ENCODE measurements at places on chromosomes 3 and 15. TPM values are rescaled to one million over a fixed set of nuclear protein-coding genes. Genes with fewer than 3 reads are reported as not detected.
A peak's percentile ranks its signal among the peaks of the same experiment; 100 is the strongest.

DNA sequence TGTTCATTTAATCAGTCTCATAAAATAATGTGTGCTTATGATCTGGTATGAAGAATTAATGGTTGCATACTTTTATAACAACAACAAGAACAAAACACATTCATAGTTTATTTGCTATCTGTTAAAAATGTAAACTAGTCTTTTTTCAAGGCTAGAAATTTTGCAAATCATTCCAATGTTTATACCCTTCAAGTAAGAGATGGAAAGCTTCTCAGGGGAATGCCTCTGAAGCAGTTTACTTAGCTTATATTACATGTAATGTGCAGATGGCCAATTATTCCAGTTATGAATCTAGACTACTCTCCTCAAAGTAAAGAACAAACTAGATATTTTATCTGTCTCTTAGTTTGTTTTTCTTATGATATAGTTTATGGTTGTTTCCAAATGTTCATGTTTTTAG lies 575.4 kb downstream of the NAALADL2 start:
- no peak overlapping the region for H3K27ac ChIP-seq
- DNase-seq, result no peak
- no peaks in the 10 kb centered on the region for H3K27me3 ChIP-seq
- no peaks in the 10 kb centered on the region for H3K4me1 ChIP-seq
- H3K4me3 ChIP-seq, result no peak overlapping the region
- no peaks in the 10 kb centered on the region for H3K36me3 ChIP-seq

MAP3K13 gene
- 15.2 TPM for total RNA-seq

DNA sequence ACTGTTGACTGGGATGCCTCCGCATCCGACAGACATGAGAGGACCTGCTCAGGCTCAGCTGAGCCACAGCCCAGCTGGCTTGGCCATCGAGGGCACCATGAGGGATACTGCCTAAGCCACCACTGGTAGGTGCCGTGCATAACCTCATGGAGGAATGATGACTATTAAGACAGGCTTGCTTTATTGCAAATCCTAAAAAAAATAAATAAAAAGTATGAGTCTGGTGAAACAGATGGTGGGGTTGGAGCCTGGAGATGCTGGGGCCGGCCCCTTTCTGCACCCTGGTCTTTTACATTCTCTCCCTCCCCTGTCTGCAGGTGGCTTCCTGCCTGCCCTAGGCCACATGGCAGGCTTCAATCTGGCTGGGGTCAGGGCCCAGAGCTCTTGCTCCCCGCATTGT lies 24.0 kb upstream of the RAD18 start:
- DNase-seq, result no peak
- no peaks in the 10 kb centered on the region for H3K4me1 ChIP-seq
- no peak overlapping the region for H3K27ac ChIP-seq
- H3K4me3 ChIP-seq, result no peak overlapping the region

P3H2 gene
- not detected for total RNA-seq

GRCh38 chr3:108713009-108713516 lies 44.1 kb downstream of the RETNLB start:
- H3K27ac ChIP-seq, result no peak overlapping the region
- no peaks in the 10 kb centered on the region for H3K4me1 ChIP-seq
- no peaks in the 10 kb centered on the region for H3K27me3 ChIP-seq
- DNase-seq, result no peak

SV2B gene
- total RNA-seq, result not detected

RMDN3 gene
- 43.3 TPM for total RNA-seq

- no peak for DNase-seq
- no peak overlapping the region for H3K4me3 ChIP-seq
- no peak overlapping the region for H3K27ac ChIP-seq
- H3K36me3 ChIP-seq, result no peaks in the 10 kb centered on the region
Observed at GRCh38 chr3:116165641-116166040, 279.6 kb downstream of the LSAMP start.

DNA sequence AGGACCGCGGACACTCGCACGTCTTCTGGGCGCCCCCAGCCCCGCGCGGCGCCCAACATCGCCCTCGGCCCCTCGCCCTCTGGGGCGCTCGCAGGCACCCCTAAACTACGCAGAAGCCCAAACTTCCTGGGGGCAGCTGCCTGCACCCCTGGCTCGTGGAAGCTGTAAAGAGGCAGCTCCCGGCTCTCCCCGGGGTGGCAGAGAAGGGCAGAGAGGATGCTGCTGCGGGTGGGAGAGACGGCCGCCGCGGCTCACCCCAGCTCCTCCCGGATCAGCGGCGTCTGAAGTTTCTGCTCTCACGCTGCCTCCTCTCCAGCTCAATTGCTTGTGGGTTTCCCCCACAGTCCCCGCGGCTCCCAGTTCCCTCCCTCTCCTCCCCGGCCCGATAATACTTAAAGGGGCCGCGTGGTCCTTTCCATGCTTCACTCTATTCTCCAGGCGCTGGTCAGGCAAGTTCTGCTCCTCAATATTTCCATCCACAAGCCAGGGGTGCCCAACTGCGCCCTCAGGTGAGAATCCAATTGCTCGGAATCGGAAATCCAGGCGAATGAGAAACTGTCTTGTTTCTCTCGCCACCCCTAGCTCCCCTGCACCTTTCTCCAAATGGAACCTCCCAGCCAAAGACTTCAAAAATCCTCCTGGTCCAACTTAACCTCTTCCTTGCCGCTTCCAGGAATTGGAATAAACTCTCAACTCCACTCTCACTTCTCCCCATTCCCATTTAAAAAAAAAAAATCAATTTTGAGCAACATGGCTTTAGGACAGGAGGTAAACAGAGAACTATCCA lies 748.5 kb downstream of the ROBO1 start:
- no peaks in the 10 kb centered on the region for H3K27me3 ChIP-seq
- no peak for DNase-seq
- no peak overlapping the region for H3K27ac ChIP-seq
- H3K36me3 ChIP-seq, result no peaks in the 10 kb centered on the region
- H3K4me1 ChIP-seq, result no peaks in the 10 kb centered on the region

GP9 gene
- not detected for total RNA-seq

TF gene
- 0.02 TPM for total RNA-seq

CLPX gene
- total RNA-seq, result 60.5 TPM

DNA sequence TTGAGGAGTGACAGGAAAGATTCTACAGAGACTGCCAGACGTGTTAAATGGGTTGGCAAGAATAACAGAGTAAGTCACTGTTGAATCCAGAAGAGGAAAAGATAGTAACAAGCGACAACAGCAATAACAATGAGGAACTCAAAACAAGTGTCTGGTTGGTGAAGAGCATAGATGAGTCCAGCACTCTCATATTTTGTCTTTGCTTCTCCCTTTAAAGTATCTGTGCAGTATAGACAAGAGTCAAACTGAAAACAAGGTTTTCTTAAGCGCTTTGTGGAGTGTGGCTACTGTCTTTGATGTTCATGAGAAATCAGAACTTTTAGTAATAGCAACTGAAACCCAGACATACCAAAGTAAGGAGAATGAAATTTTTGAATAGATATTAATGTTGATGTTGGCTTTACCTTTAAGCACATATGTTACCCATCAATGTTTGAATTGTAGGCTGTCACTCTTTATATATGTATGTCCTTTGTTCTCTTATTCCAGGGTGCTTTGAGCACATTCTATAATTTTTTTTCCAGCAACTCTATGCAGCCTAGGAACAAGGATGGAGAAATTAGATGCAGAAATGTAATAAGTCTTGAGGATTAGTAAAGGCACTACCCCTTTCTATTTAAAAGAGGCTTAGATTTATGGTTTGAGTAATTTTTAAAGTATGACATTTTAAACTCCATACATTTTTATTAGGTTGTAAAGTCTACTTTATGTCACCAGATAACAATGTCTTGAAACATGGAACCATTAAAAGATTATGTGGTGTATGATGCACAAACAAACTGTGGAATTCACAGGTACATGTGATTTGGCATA lies 185.5 kb downstream of the NFKBIZ start:
- no peak overlapping the region for H3K4me3 ChIP-seq
- H3K27ac ChIP-seq, result no peak overlapping the region
- no peak for DNase-seq

- no peak for DNase-seq
- no peak overlapping the region for H3K27ac ChIP-seq
- no peaks in the 10 kb centered on the region for H3K36me3 ChIP-seq
- no peak overlapping the region for H3K4me3 ChIP-seq
Observed at GRCh38 chr3:35537265-35537664, 102.1 kb upstream of the ARPP21 start.

WDR72 gene
- not detected for total RNA-seq

DNA sequence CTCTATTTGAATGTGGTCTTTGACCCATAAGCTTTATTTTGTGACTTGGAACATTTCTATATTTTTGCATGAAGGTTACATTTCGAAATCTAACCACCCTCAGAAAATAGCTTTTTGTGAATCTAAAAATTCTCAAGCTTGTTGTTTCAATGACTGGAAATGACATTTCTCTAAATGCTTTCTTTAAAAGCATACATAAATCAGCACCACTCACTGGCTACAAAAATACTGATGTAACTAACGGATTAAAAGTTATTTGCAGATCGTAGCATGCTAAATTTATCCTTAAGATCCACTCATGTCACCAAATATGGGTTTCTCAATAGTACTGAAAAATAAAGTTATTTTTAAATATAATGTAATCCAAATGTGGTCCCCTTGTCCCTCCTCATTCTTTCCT lies 55.2 kb upstream of the ACAN start:
- no peak for DNase-seq
- H3K27ac ChIP-seq, result no peak overlapping the region
- H3K36me3 ChIP-seq, result no peaks in the 10 kb centered on the region
- H3K4me1 ChIP-seq, result no peaks in the 10 kb centered on the region

DNA sequence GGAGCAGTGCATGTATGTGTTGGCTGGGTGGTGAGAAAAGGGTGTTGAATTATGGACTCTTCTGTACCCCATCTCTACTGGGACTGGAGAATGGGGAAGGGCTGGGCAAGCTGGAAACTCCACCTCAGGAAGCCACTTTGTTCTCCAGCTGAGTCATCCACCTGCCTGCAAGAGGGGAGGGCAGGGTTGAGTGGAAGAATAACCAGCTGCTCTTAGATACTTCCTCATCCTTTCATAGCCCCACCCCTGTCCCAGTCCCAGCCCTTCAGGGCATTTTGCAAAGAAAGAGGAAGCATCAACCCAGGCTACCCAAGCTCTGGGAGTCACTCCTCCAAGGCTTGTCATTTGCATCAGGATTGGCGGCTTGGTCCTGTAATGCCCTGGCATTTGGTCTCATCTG lies 33.1 kb downstream of the RAB11A start:
- H3K4me3 ChIP-seq, result no peak overlapping the region
- H3K4me1 ChIP-seq, result no peaks in the 10 kb centered on the region
- H3K27me3 ChIP-seq, result no peaks in the 10 kb centered on the region
- DNase-seq, result no peak
- H3K36me3 ChIP-seq, result peaks cover 10% of the 10 kb centered on the region
- no peak overlapping the region for H3K27ac ChIP-seq

- H3K27ac ChIP-seq, result no peak overlapping the region
- H3K36me3 ChIP-seq, result no peaks in the 10 kb centered on the region
- H3K4me1 ChIP-seq, result peaks cover 62% of the 10 kb centered on the region
- no peaks in the 10 kb centered on the region for H3K27me3 ChIP-seq
- no peak for DNase-seq
Observed at GRCh38 chr15:101244889-101245668, 6.8 kb downstream of the CHSY1 start.

DNA sequence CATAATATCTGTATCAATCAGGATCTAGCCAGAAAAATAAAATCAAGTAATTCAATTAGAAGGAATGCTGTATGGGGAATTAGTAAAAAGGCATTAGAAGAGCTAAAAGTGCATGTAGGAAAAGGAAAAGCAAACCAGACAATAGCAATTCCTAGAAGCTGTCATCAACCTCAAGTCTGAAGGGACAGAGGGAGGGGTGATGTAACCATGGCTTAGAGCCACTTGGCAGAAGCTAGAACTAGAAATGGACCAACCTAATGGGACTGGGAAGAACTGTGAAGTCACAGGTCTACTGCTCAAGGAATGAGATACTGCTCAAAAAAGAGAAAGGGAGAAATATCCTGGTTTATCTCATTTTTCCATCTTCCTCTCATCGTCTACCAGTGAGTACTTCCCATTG lies 590.7 kb upstream of the SGO1 start:
- H3K27me3 ChIP-seq, result no peaks in the 10 kb centered on the region

DNA sequence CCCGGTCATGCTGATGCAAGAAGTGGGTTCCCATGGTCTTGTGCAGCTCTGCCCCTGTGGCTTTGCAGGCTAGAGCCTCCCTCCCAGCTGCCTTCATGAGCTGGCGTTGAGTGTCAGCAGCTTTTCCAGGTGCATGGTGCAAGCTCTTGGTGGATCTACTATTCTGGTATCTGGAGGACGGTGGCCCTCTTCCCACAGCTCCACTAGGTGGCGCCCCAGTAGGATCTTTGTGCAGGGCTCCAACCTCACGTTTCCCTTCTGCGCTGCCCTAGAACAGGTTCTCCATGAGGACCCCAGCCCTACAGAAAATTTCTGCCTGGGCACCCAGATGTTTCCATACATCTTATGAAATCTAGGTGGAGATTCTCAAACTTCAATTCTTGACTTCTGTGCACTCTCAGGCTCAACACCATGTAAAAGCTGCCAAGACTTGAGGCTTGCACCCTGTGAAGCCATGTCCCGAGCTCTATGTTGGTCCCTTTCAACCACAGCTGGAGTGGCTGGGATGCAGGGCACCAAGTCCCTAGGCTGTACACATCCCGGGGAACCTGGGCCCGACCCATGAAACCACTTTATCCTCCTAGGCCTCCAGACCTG lies 238.4 kb upstream of the MDFIC2 start:
- no peaks in the 10 kb centered on the region for H3K36me3 ChIP-seq
- peak; percentile 62 for DNase-seq
- H3K27me3 ChIP-seq, result no peaks in the 10 kb centered on the region
- no peaks in the 10 kb centered on the region for H3K4me1 ChIP-seq
- no peak overlapping the region for H3K27ac ChIP-seq
- H3K4me3 ChIP-seq, result no peak overlapping the region

DNA sequence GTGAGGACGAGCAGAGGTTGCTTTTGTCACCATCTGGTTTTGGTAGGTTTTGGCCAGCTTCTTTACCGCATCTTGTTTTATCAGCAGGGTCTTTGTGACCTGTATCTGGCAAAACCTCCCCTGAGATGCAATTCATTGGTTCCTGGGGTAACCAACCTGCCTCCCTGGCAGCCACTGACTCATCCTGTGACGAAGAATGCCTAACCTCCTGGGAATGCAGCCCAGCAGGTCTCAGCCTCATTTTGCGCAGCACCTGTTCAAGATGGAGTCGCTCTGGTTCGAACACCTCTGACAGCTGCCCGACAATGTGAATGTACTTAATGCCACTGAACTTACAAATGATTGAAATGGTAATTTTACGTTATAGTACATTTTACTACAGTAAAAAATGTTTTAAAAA lies 6.8 kb upstream of the ADAMTS17 start:
- no peak for DNase-seq
- H3K27me3 ChIP-seq, result no peaks in the 10 kb centered on the region
- H3K27ac ChIP-seq, result no peak overlapping the region
- no peaks in the 10 kb centered on the region for H3K36me3 ChIP-seq
- H3K4me1 ChIP-seq, result peaks cover 9% of the 10 kb centered on the region

Measured in CD8-positive, alpha-beta memory T cell (primary cell).